ENCODE measurements at places on chromosomes 2 and 18.

- no peak for DNase-seq
These were observed 28.8 kb downstream of the TUBB6 start for GRCh38 chr18:12336887-12337286.

GRCh38 chr2:8303322-8303832 lies 378.5 kb upstream of the ID2 start:
- DNase-seq, result peak; percentile 93

- DNase-seq, result no peak
These were observed 95.1 kb upstream of the LCLAT1 start for GRCh38 chr2:30351949-30352348.

- DNase-seq, result no peak
These were observed 142.4 kb downstream of the NEDD4L start for GRCh38 chr18:58186258-58186948.

DNA sequence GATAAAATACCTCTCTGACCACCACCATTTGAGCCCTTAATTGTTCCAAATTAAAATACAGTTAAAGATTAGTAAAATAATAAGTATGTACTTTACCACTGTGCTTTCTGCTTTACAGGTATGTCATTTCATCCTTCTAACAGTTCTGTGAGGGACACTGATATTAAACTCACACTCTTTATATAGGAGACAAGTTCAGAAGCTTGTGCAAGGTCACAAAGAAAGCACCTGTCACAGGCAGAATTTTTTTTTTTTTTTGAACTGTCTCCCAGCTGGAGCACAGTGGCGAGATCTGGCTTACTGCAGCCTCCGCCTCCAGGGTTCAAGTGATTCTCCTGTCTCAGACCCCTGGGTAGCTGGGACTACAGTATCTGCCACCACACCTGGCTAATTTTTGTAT lies 21.6 kb upstream of the GPR75 start:
- no peak for DNase-seq

DNA sequence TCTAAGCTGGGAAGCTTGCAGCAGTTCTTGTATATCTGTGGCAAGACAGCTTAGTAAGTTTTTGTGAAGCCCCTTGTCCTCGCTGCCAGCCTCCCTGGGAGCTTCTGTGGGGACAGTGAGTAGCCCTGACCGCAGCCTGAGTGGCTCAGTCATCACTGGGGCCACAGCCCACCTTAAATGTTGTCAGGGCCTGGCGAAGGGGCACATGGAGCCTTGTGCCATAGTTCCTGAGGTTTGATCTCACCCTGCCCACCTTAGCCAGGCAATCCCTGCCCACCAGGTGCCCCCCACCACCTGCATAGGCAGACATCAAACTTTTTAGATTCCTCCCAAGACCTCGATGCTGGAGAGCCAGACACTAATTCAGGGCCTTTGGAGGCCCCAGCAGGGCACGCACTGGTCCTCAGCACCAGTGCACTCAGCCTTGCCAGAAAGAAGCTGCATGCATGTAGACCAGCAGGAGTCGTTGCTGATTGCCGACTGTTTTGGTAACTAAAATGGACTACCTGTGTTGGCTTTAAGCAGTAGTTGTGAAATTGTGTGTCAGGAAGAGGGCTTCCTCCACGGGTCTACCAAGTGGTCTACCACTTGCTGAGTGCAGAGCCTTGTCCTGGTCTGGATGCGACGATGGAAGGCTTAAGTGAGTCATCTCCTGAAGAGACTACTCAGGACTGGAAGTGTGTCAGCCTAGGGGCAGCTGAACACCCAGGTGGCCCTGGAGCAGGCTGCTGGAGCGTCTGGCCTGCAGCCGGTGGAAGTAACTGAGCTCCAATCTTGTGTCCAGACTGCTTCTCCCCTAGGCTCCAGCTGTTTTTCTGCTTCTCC lies 233.1 kb downstream of the SEPTIN10 start:
- no peak for DNase-seq

DNA sequence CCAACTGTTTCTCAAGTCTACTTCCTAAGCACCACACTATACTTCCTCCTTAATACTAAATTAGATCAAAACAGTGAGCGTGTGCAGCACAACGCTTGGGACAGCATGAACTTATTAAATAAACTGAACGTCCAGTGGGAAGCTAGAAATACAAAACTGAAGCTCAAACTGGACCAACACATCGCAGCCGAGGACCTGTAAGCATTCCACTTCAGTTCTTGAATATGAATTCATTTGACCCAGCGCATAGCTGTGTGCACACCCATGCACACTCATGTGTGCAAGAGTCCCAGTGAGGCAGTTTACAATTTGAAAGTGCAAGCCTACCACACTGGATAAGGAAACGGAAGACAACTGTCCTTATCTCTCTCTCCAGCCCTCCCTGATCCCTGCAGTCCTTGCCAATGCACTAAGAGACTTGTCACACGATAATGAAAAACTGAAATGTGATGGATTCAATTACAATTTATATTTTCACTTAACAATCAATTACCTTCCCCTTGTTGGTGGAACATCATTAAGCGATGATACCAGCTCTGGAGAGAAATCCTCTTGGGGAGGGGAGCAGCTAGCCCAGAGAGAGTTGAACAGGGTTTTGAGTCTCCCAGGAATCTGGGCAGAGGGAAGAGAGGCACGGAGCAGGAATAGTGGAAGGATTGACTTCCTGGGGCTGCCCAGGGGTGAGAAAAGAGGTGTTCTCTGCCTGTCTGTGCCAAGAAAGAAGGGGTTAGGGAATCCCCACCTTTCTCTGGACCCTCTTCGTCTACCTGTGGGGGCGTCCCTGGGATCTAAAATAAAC lies 186.5 kb upstream of the KLHL29 start:
- DNase-seq, result no peak

DNA sequence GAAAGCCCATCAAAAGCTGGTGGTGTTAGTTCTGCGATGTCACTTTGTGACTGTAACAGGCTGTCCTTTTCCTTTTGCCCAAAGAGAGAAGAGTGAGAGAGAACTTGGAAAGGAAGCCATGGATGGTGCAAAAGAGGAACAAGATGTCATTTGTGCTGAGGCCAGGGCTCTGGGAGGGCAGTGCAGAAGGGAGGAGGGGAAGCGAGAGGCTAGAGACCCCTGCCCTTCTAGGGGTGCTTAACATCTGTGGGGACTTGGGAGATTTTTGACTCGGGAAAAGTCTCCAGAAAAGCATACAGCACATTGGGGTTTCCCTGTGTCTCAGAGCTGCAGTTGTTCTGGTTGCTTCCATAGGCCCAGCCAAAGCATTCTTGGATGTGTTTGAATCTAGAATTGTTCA lies 49.6 kb downstream of the ZBTB7C start:
- DNase-seq, result no peak

GRCh38 chr2:29347774-29348461 lies 232.7 kb downstream of the CLIP4 start:
- DNase-seq, result no peak

DNA sequence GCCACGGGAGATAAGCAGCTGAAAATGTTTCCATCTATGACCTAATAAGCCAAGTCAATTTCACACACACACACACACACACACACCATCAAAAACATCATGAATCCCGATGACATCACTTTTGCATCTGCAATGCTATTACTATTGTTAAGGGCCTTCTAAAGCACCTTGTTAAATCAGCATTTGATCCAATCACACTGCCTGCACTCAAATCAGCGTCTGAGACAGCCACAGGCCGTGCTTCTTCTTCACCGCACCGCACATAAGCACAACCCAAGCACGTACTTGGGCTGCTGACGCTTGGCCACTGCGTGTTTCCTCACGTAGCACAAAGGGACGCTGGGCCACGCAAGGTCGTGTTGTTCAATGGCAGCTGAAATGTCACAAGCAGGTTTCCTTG lies 15.8 kb upstream of the MTCL1 start:
- DNase-seq, result no peak

- DNase-seq, result no peak
These were observed 133.7 kb downstream of the FBXO15 start for GRCh38 chr18:74013955-74014354.

- no peak for DNase-seq
These were observed 10.4 kb downstream of the KCNE4 start for GRCh38 chr2:223062396-223062795.

All from hematopoietic multipotent progenitor cell treated with erythropoietin and hydrocortisone succinate and interleukin-3 and kit ligand, for 6 days (in vitro differentiated cells).